H9 (cell line): ENCODE measurements at places on chromosomes 12 and 14.

- DNase-seq: peak; percentile 65
Measured at GRCh38 chr12:107760207-107760808, 629 bp downstream of the PRDM4 start.

DNA sequence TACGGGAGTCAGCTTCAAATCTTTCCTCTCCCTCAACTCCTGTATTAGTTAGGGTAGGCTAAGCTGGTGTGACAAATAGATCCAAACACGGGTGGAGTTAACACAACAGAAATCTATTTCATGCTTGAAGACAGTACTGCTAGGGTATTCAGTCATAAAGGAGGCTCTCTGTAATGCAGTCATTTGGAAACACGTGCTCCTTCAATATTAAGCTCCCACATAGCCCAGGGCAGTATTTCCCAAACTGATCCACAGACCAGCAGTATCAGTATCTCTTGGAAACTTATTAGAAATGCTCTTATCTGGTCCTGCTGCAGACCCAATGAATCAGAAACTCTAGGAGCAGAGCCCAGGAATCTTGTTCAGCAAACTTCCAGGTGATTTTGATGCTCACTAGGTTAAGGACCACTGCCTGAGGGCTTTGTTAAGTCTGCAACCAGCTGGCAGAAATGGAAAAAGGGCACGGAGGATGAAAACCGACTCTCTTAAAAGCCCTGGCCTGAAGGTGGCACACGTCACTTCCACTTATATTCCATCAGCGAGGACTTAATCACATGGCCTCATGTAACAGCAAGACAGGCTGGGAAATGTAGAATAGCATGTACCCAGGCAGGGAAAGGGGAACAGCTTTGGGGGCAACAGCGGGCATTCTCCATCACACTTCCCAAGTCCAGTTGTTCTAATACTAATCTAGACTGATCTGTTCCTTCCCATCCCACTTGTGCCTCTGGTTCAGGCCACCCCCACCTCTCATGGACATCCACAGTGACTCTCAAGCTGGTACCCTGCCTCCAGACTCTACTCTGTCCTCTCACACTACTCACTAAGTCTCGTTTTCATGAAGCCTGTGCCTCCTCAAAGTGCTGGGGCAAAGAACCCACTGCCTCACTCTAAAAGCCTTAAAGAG lies 38.2 kb upstream of the RIC8B start:
- DNase-seq: no peak

GRCh38 chr12:57230381-57231155 lies 1.1 kb downstream of the SHMT2 start:
- DNase-seq: no peak

DNA sequence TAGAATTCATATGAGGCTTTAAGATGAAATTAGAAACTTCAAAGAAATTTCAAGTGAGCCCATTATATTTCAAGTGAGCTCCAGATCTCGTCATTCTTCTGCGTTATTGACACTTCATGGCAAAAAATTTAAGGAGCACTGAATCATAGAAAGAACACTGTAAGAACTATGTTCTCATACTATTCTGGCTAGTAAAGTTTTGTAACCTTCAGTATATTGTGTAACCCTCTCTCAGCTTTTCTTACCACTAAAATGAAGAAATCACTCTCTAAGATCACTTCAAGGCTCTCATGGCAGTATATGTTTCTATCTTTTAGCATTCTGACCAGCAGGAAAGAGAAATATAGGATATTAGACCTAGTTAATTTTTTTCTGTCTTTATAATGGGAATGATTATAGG lies 6.3 kb downstream of the GPHN start:
- no peak for DNase-seq

- no peak for DNase-seq
Measured at GRCh38 chr12:11310336-11310735, at the start of gene PRB4. Gene PRB4, minus strand, starts transcription at chr12:11310436. Its CDS starts 38 bp downstream, at chr12:11310398.

DNA sequence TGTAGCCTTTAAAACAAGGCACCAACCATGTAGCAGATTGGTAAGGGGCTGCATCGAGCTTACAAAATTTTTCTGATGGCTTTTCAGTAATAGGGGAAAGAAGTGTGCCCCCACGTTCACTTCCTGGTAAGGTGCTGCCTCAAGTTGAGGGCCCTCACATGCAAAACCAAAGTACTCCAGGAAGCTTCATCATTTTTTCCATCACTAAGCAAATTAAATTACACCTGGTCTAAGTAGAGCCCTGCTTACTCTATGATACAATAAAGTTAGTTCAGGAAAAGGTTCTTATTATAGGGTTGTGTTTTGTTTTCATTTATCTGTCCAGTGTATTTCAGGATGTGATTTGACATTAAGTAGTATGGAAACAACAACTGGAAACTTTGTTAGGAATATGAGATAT lies 15.0 kb upstream of the AKAP5 start:
- no peak for DNase-seq

GRCh38 chr12:22682663-22683062 lies 57.7 kb downstream of the ETNK1 start:
- no peak for DNase-seq

- DNase-seq: peak; percentile 69
Measured at GRCh38 chr14:31950764-31951637, 126.1 kb upstream of the ARHGAP5 start.

DNA sequence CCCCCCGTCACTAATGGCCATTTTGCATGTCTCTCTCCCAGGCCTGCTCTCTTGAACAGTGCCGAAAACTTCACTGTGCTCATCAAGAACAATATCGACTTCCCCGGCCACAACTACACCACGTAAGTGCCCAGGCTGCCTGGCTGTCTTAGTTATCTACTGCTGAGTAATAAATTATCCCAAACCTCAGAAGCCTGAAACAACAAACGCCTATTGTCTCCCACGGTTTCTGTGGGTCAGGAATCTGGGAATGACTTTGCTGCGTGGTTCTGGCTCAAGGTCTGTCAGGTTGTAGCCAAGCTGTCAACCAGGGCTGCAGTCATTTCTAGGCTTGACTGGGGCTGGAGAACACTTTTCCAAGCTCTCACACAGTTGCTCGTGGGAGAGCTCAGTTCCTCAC lies 32.6 kb downstream of the P2RX7 start:
- DNase-seq: no peak

DNA sequence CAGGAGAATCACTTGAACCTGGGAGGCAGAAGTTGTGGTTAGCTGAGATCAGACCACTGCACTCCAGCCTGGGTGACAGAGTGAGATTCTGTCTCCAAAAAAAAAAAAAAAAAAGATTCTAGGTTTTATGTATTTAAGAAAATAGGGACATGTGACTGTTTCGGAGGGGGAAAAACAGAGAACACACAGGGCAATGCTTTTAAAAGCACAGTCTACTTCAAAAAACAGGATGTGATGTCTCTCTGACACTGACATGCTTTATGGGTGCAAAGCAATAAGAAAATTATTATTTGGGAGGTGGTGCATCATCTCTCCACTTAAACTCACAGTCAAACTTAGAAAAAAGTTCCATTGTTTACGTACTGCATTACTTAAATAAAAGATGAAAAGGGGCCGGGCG lies 28.7 kb downstream of the CLIP1 start:
- DNase-seq: no peak

- no peak for DNase-seq
Measured at GRCh38 chr12:108793756-108794441, 62.6 kb upstream of the CORO1C start.

- no peak for DNase-seq
Measured at GRCh38 chr14:74476607-74477006, 16.5 kb downstream of the NPC2 start.

GRCh38 chr12:46386877-46387629 lies 14.5 kb upstream of the SLC38A2 start:
- peak; percentile 61 for DNase-seq

DNA sequence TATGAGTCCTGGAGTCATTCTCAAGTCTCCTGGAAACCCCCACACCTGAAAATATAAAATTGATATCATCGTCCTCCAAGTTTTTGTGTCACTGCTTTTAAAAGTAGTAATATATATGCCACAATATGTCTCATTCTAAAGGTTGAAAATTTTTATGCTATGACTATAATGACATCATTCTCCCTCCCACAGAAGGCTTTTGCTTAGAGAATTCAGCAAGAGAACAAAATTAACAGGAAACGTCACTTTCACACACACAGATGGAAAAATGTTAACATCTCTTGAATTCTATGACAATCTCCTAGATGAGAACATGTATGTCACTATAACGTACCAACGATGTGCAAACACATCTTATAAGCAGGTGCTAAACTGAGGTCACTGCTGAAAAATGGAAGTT lies 498.3 kb downstream of the FOXG1 start:
- DNase-seq: no peak

DNA sequence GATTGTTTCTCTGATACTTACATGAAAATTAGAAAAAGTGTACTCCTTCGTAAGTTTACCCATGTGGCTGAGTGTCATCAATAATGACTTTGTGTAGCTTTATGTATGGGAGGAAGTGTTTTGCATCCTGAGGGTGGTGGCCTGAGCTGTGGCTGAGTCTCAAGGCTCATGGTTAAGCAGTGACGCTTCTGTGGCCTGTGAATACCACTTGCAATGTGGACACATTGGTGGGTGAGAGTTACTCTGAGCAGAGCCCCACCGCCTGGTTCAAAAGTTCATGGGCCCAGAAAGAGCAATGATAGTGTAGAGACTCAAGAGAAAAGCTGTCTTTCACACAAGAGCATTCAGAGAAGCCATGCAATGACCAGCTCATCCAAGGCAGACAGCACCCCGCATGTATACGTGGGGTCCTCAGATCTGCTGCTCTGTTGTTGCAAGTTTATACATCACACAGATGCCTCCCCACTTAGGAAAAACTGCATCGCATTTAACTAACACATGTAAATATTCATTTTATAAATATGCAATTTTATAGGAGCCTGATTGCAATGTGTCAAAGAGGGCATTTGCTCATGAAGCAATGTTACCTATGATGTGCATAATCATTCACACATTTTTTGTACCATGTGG lies 55.1 kb upstream of the FRMD6 start:
- DNase-seq: no peak

- no peak for DNase-seq
Measured at GRCh38 chr12:49507139-49507538, 31.7 kb upstream of the KCNH3 start.

- no peak for DNase-seq
Measured at GRCh38 chr12:54661048-54661447, 12.9 kb upstream of the DCD start.

DNA sequence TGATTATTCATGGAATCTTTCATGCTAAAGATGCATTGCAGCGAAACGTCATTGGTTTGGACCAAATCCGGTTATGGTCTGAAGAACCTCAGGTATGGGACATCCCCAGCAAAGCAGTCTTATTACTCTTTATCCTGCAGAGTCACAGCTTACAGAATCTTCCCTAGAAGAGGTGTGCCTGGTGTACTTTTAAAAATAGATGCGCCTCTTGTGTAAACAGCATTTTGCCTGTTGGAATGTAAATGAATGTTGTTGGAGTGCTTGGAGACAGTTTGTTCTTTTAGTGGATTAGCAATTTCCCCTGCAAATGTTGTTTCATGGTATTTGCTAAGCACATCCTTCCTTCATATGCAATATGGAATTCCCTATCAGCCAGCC lies 242.5 kb downstream of the ZFP36L1 start:
- no peak for DNase-seq

GRCh38 chr14:94593376-94593748 lies 12.1 kb downstream of the SERPINA5 start:
- DNase-seq: no peak

- DNase-seq: no peak
Measured at GRCh38 chr12:17077594-17077993, 471.6 kb upstream of the LMO3 start.

- no peak for DNase-seq
Measured at GRCh38 chr14:56992332-56992820, 182.1 kb upstream of the OTX2 start.

DNA sequence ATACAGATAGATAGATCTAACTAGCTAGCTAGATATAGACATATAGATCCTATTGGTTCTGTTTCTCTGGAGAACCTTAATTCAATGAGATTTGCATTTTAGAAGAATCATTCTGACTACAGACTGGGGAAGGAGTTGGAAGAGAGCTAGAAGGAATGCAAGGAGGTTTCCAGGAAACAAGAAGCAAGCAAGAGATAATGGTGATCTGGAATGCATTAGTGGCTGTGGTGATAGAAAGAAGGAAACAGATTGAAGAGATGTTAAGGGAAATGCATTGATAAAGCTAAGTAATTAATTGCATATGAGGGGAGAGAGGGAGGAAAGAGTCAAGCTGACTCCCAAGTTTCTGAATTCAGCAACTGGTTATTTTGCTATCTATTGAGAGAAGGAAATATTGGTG lies 42.7 kb downstream of the DBX2 start:
- DNase-seq: no peak

GRCh38 chr14:41605550-41606281 lies 960 bp upstream of the LRFN5 start:
- peak; percentile 78 for DNase-seq

DNA sequence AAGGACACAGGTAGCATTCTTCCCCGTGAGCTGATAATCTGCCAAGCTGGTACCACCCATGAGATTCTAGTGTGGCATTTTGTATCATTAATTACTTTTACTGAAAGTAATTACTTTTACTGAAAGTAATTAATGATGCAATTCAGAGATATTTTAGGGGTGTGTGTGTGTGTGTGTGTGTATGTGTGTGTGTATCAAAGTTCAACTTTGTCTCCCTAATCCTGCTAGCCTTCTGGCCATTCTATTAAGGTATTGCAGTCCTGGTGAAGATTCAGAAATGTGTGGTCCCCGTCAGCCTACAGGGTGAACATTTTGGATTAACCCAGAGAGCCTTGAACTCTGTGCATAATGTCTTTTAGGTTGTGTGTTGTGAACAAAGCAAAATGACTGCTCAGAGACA lies 310.8 kb downstream of the ZFP36L1 start:
- DNase-seq: no peak

DNA sequence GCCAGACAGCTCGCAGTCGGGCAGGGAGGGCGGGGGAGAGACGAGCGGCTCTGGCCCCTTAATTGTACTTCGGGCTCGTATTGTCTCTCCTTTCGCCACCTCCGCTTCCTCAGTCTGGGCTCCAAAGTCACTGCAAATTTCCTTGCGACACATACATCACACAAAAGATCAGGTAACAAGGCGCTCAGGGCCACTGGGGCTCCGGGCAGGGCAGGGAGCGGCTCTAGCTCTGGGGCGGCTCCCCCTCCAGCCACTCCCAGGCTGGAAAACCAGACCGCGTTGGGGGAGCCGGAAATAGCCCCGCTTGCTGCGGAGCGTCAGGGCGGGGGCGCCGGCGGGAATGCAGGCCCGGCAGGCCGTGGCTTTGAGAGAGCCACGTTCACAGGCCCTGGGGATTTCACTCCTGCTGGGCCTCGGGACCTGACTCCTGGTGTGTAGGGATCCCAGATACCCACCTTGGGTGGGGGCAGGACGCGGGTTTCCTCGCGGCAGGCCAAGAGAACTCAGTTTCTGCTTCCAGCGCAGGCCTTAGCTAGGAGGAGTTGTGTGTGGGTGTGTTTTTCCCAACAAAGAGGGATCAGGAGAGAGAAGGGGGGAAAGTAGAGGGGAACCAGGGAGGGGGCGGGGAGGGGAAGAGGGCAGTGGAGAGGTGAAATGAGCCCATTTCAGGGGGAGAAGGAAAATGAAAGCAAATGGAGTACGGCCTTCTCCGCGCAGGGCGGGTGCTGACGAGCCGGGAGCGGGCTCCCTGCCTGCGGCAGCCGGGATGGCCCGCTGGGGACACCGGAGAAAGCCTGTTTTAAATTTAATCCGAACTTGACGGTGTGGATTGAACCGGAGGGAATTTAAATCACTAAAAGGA lies 4.4 kb upstream of the HOXC9 start:
- DNase-seq: peak; percentile 87
